ENCODE measurements at places on chromosomes 11 and 22.

- no peak for DNase-seq
Observed at GRCh38 chr11:92501066-92501739, 276.6 kb downstream of the FAT3 start.

- no peak for DNase-seq
Observed at GRCh38 chr11:7983832-7984590, 3.1 kb upstream of the EIF3F start.

DNA sequence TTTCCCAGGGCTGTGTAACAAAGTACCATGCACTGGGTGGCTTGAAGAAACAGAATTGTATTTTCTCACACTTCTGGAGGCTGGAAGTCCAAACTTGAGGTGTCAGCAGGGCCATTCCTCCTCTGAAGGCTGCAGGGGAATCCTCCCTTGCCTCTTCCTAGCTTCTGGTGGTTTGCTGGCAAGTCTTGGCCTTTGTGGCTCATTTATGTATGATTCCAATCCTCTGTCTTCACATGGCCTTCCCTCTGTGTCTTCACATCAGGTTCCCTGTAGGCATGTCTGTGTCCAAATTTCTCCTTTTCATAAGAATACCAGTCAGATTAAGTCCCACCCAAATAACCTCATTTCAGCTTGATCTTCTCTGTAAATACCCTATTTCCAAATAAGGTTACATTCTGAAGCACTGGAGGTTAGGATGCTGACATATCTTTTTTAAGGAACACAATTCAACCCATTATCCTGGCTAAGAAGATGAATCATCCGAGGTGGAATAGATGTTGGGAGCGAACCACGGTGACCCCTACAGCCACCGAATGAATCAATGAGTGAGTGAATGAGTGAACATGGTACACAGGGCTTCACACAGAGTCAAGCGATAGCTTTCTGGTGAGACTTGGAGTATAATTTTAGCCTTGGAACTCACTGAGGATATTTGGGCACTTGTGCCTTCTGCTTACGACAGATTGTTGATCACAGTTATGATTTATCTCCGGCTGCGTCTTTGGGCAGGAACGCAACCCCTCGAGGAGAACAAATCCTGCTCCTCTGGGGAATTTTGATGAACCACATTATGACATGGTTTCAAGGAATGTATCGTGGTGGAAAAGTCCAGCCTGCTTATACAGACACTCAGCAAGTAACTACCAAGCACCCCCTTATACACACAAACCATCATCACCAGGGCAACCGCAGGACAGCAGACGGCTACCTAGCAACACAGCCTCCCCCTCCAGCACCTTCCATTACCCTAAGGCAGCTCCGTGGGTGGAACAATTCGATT is 34.3 kb upstream of the MICAL2 start:
- no peak for DNase-seq

- DNase-seq = no peak
Observed at GRCh38 chr11:117199053-117199915, at the start of gene TAGLN. TSS of gene TAGLN (plus strand) at chr11:117199370. CDS start at chr11:117203014, 3,644 bp downstream.

DNA sequence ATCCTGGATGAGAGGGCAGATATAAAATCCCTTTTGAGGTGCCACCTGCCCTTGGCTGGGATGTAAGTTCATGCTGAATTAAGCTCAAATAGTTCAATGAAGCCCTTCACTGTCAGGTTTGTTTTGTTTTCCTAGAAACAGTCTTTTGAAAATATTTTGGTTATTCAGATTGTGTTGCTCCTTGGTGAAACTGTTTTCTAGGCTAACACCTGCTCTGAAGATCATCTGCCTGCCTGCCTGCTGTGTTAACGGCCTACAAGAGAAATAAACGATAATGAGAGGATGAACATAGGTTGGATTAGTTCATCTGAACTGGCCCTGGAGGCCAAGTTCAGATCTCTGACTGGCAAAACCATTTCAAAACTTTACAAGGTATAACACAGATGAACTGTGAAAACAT is 67.4 kb downstream of the ZBTB44 start:
- DNase-seq = peak; percentile 46

DNA sequence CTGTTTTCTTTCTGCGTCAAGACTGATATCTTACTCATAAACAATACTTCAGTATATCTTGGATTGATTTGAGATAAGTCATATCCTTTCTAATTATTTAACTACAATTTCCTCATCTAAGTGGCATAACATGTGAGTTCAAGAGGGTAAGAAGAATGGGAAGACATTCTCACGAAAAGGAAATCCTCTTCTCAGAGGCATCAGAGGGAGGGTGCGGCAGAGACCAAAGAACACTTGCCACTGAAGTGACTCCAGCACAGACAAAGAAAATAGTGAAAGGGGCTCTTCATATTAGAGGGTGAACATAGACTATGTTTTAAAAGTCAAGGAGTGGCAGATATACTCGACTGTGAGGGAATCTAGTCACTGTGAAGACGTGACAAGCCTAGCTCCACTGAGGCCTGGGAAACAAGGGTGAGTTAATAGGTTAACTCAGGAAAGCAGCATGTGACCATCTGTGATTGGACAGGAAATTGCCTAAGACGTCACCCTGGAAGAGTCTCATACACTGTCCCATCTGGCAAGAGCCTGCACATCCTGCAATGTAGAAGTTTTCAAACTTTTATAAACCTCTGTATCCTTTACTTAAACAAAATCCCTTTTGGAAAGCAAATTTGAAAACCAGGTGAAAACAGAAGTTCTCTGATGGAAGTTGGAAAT is 1.9 kb upstream of the MMP1 start:
- no peak for DNase-seq

- DNase-seq = no peak
Observed at GRCh38 chr22:43162412-43163150, 11.2 kb downstream of the TSPO start.

DNA sequence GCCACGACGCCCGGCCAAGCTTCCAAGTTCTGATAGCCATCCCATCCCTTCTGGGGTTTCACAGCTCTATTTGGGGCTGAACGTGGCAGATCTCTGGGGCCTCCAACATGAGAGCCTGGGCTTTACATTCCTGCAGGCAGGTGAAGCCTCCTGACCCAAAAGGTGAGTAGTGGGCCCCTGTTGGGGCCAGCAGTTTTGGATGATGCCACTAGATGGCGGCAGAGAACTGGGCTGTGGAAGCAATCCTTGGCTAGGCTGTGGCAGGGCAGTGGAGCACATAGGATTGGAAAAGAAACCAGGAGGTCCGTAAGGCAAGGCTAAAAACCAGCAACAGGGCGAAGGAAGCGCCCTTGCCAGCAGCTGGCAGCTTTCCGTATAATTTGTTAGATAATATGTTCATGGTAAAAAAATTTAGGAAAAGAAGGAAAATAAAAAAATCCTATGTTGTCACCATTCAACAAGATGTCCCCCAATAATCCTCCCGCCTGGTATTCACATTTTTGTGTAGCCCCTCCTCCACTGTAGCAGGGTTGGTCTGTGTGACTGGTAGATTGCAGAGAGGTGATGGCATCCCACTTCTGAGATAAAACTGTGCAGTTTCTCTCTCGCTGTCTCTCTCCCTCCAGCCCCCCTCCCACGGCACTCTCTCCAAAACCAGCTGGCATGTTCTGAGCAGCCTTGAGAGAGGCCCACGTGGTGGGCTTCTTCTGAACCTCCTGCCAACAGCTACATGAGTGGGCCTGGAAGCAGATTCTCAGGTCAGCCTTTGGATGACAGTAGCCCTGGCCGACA is 43.6 kb upstream of the OR4B1 start:
- peak; percentile 58 for DNase-seq

DNA sequence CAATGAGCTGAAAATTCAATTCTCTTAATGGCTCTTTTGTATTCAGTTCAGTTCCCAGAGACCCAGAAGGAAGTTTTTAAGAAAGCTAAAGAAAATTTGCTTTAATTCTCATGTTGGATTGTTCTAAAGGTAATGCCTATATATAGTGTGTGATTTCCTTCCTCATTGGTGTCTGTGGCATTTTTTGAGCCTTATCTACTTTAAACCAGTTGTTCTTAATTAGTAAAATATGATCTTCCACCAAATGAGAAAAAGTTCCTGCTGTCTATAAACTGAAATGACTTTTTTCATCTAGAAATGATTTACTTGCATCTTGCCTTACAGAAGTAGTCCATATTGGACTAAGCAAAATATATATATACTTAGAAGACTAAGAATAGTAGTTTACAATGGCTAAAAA is 622.1 kb upstream of the KIRREL3 start:
- no peak for DNase-seq

GRCh38 chr11:134337051-134337450 is 5.3 kb downstream of the GLB1L2 start:
- DNase-seq = no peak

DNA sequence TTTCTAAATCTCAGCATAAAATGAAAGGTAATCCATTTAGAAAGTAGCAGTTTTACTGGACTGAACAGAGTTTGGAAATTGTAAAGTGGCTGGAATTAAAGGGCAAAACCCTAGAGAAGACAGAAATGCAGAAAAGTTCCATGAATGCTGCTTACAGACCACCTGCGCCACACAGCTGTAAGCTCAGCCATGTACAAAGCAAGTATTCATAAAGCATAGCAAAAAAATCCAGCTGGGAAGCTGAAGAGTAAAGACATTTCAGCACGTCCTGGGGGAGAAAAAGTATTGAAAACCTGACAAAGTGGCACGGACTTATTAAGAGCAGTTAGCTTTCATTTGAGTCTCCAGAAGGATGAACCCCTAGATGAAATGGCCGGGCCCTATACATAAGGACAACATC is 220.1 kb upstream of the CNTN5 start:
- no peak for DNase-seq

GRCh38 chr22:21031545-21032036 is 770 bp downstream of the SLC7A4 start:
- DNase-seq = no peak

DNA sequence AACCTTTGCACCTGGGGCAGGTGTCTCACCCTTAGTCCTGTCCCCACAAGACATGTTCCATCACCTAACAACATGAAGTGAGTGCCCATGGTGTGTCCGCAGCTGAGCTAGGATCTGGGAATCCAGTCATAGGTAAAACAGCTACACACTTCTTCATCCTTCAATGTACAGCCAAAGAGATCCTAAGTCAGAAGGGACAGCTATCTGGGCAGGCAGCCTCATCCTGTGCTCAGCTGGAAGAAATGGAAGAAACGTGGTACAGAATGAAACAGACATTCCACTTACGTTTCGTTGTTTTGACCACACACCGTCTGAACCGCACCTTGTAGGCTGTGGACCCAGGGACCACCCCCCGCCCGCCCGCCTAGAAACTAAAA is 30.8 kb downstream of the PDGFB start:
- no peak for DNase-seq

- no peak for DNase-seq
Observed at GRCh38 chr11:44498089-44498871, 67.2 kb upstream of the CD82 start.

DNA sequence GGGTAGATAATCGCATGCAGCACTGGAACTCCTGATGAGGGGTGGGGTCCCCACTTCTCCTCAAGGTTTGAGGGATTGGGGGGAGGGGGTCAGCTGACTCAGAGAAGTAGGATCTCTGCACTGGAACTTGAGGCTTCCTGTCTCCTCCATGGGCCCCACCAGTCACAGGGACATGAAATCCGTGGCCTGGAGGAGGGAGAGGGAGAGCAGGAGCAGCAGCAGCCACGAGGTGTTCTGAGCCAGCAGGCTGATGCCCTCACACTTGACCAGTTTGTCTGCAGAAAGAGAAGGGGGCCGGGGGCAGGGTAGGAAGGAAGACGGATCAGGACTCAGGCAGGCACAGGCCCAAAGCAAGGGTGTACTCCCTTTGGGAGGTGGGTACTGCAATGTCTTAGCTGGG is 3.7 kb downstream of the THY1 start:
- no peak for DNase-seq

GRCh38 chr11:19432370-19433061 is 191.8 kb upstream of the E2F8 start:
- no peak for DNase-seq

- DNase-seq = no peak
Observed at GRCh38 chr11:7533199-7534041, 19.6 kb downstream of the PPFIBP2 start.

GRCh38 chr11:119396835-119397234 is 15.3 kb upstream of the USP2 start:
- no peak for DNase-seq

GRCh38 chr11:80349997-80350396 is 909.2 kb upstream of the TENM4 start:
- no peak for DNase-seq

DNA sequence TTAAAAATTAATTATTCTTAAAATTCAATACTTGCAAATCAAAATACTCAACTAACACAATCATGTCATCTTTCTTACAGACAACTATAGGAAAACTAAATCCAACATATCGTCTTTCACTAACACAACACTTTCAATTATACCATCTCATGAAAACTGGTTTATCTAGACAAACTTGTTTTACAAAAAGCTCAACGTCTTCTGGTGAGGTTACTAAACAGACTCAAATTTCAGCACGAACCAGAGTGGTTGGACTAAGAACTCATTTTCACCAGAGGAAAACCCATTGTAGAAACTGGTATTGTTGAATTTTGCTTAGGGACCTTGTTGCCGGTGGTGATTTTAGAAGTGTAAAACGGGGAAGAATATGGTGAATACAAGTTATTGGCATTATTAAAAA is 52.2 kb downstream of the NUP98 start:
- no peak for DNase-seq

DNA sequence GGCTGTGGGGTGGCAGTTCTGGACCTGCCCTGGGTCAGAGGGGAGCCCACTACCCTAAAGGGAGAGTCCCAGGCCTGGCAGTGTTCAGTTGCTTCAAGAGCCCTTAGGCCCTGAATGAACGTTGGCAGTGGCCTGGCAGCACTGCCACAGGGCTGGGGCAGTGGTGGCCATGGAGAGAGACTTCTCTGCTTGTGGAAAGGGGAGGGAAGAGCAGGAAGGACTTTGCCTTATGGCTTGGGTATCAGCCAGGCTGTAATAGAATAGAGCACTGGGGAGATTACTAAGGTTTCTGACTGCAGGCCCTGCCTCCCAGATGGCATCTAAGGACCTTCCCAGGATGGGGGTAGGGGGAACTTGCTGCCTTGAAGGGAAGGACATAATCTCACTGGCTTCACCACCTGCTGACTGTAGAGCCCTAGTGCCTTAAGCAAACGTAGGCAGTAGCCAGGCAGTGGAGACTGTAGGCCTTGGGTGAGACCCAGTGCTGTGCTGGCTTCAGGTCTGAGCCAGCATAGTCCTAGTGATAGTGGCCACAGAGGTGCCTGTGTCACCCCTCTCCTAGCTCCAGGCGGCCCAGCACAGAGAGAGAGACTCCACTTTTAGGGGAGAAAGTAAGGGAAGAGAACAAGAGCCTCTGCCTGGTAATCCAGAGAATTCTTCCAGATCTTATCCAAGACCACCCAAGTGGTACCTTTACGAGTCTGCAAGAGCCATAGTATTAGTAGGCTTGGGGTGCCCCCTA is 27.6 kb downstream of the PLA2G6 start:
- no peak for DNase-seq

DNA sequence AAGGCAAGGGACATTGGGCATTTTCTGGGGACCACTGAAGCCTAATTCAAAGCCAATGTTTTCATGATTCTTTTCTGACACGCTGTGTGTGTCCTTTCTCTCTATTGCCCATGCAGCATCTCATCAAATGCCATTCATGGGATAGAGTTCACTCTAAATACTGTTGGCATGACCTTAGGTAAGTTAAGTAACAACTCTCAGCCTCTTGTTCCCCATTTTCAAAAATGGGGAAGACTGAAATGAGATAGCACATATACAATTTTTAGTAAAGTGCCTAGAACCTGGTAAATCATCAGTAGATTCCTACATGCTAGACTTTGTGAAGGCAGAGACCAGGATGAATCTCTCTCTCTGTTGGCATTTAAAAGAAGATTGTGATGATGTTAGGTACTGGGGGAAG is 12.7 kb upstream of the OR52K2 start:
- DNase-seq = no peak

GRCh38 chr11:111439901-111440300 is 60.8 kb upstream of the POU2AF1 start:
- no peak for DNase-seq

GRCh38 chr11:113113801-113114704 is 152.8 kb downstream of the NCAM1 start:
- DNase-seq = peak; percentile 67

Data from NCI-H2081 (cell line).